ENCODE measurements at places on chromosomes 6 and 20. TPM values are rescaled to one million over a fixed set of nuclear protein-coding genes. Genes with fewer than 3 reads are reported as not detected.

DNA sequence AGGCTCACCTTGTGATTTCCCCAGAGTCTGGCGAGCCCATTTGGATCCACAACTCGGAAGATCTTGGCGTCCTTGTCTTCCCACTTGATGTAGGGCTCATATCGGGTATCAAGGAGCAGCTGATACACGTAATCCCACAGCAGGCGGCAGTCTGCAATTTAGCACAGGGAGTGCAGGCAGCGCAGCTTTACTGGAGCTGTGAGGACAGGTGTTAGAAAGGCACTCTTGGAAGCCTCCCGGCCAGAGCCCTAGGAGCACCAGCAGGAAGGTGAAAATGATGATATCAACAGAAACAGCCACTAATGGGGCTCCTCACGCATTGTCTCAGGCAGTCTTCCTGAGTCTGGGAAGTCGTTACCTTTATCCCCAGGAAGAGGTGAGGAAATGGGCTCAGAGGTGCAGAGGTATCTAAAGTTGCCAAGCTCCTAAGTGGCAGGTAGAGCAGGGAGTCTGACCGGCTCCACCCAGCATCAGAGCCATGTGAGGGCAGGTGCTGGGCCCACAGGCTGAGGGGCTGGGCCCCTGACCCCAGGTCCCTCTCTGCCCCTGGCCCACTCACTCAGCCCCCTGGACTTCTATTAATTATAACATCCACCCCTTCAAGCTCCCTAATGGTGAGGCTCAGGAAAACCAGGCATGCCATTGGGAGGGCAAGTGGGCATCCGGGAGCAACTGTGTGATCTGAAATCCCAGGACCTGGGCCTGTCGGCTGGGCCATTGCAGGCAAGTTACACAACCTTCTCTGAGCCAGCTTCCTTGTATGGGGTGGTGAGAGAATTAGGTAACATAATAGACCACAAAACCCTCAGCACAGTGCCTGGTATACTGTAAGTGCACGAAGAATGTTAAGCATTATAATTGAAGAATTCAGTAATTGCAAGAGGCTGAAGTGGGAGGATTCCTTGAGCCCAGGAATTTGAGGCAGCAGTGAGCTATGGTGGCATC is 18.3 kb downstream of the ETV7 start:
- DNase-seq: no peak

- no peak for DNase-seq
These were observed 166.8 kb upstream of the CST7 start for GRCh38 chr20:24782301-24782700.

DNA sequence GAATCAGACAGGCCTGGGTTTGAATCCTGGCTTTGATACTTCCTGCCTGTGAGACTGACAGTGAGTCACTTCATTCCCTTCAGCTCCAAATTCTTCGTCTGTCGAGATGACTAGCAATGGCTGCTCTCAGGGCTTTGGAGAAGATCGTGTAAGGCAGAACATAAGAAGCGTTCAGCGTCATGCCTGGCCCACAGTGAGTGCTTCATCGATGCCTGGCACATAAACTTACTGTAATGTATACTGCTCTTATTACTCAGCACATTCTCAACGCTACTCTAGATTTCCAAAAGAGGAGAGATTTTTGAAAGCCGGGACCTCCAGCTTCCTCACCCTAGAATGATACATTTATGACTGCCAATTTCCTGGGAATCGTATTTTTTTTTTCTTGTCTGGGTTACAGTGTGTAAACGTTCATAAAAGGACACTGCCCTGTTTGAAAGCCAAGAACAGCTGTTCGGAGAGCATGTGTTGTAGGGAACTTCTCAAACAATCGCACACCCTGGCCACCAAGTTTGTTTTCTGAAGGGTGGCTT is 16.2 kb upstream of the BCAS1 start:
- no peak for DNase-seq

DNA sequence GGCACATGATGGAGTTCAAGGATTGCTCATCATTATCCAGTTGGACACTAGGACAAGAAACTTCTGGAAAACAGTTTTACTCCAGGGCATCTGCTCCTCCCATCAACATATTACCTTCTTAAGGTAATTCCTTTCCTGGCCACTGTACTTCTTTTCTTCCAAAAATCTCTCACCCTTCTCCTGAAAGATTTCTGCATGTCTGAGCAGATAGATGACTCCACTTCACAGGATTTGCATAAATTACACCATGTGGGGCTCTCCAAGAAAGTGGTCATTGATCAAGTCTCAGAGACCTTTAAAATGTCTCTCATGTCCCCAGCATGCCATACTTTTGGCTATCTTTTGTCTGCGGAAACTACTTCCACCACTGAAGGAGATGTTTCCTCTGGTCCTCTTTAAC is 103.2 kb upstream of the TNFAIP3 start:
- no peak for DNase-seq

GLP1R gene
- 2.6 TPM for total RNA-seq

IMPG1 gene
- total RNA-seq: 1.2 TPM

KCNQ5 gene
- total RNA-seq: 28.2 TPM

SHLD1 gene
- total RNA-seq: 14.7 TPM
